ENCODE measurements at places on chromosomes 5 and 9.
A peak's percentile ranks its signal among the peaks of the same experiment; 100 is the strongest.

DNA sequence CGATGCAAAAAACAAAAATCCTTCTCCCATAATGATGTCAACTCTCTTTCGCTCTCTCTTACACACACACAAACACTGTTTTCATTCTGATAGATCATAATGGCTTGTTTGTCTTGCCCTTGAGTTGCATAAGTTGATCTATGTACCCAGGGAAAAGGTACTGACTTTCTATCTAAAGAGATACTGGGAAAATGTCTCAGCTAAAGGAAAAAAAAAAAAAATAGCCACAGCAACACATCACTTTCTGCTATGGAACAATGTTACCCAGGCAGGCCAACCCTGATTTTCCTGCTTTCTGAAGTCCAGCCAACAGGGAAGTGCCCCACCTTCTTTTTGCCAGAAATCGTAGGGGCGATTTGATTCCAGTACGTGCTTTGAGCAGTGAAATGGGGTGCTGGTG lies 212.6 kb upstream of the ACTBL2 start:
- DNase-seq: no peak

DNA sequence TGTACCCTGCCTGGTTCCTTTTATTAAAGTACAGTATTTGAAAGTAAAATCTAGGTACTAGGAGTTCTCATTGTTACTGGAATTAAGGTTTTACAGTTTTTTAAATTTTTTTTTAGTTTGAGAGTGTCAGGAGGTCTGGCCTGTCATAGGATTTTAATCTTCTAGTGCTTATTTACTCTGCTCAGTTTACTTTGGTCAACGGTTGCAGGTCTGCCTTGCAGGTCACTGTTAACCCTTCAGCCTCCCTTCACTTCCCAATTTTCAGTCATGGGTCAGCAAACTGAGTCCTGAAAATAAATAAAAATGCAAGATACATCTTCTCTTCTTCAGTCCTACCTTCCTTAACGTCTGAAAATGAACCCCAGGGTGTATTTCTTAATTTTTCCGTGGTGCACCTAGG lies 18.8 kb upstream of the PTBP3 start:
- DNase-seq: no peak

DNA sequence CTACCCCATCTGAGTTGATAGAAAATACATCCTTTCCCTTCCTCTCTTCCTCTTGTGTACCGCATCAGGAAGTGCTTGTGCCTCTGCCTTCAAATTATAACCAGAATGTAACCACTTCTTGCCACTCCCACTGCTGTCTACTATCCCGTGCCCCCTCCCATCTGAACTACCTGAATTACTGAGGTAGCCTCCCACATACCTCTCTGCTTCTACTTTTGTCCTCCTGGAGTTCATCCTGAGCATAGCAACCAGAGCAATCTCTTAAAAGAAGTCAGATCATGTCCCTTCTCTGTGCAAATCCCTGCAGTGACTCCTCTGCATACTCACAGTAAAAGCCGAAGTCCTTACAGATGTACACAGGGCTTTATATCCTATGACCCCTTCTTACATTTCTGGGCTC lies 23.0 kb downstream of the SV2C start:
- DNase-seq: no peak

DNA sequence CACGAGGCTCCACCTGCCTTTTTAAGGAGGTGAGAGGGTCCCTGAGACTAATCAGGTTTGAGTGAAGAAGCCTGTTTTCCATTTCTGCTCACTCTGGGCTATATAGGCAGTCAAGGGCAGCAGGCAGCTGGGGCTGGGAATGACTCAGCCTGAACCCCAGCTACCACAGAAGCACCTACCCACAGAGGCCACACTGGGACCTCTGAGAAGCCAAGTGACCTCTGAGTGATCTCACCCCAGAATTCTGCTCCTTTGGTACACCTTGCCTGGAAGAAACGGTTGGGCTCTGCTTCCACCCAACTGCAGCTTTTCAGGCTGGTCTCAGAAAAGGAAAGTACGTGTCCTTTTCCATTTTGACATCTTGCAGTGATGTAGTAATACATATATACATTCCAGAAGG lies 6.8 kb downstream of the FAM219A start:
- DNase-seq: no peak

DNA sequence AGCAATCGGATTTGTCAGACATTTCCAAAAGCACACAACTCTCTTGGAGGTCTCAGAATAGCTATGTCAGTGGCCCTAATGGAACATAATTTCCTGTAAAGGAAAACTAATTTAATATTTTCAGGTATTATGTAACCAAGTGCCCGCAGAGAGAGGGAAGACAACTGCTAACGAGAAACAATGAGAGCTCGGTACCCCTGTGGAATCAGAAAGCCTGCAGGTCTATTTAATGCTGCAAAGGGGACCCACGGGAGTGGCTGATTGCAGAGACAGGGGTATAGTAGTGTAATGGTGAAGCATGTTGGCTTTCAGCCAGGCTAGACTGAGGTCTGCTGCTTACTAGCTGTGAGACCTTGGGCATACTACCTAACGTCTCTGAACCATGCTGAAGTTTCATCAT lies 508.1 kb upstream of the BRINP1 start:
- no peak for DNase-seq

DNA sequence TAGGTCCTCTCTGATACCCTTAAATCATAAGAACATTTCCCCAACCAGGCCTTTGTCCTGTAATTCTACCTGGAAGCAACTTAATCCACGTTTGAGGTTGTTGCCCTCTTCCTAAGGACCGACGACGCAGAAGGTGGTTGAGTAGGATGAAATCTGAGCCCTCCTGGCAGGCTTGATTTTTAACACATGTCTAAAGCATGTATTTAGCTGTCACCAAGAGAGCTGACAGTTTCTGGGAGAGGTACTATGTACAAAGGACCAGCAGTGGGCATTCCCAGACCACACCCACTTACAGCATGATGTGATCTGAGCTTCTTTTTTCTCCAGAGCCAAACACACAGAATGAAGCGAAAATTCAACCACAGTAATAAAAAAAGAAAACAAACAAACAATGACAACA lies 260.9 kb downstream of the SH3GL2 start:
- no peak for DNase-seq

DNA sequence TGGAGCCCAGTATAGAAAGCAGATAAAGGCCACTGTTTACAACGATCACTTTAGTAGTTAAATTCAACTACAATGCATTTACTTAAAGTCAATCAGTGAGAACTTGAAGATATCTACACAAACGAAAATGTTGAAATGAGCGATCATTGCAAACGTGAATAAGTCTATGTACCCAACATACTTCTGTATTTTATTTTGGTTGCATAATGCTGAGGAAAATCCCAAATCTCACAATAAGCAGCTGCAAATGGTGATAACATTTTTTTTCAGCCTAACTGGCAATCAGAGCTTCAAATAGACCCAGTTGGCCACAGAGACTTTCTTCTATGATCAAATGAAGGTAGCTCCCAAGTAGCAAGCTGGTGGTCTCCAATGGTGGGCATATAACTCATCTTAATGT lies 32.1 kb downstream of the PDGFRB start:
- DNase-seq: no peak

- DNase-seq: no peak
Measured at GRCh38 chr5:173204185-173204979, 30.6 kb downstream of the NKX2-5 start.

DNA sequence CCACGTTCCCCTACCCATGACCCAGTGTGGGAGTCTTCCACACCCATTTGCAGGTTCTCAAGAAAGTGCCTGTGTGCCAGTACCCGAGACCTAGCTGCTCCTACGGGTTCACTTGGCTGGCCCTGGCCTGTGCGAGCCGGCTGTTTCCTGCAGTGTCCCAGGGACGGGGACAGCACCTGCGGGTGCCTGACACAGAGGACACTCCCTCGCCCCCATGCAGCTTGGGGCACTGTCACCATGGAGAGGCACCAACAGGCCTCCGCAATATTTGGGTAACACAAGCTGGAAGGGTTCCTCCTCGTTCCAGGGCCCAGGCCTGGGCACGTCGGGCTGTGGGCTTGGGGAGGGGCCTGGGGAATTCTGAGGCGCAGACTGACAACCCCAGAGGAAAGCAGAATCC lies 41.4 kb downstream of the DUSP1 start:
- no peak for DNase-seq

GRCh38 chr9:34065541-34065940 lies 16.9 kb upstream of the UBAP2 start:
- no peak for DNase-seq

GRCh38 chr5:169390265-169390664 lies 89.3 kb upstream of the SLIT3 start:
- DNase-seq: no peak

DNA sequence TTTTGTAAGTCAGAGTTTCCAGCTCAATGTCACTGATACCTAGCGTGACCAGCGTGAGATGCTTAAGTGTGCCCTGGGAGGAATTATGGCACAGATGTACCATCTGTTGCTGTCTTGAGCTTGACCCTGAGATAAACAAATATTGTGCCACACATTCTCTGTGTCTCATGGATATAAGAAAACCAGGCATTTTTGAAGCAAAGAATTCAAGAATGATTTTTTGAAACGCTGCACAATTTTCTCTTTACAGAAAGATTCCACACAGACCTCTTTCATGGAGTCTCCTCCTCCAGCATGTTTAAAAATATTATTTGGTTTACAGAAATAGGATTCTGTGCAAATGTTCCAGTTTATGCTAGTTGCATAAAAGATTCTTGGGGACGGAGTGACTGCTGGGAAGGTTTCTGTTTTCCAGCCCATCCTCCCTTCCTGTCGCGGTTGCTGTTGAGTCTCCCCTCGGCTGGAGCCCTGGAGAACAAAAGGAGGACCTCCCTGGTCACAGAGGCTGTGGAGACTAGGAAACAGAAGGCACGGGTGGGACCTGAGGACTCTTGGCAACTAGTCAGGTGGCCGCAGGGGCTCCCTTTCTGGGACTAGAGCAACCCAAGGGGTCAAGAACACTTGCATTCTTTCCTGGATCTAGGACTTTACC lies 120.8 kb downstream of the RASGRF2 start:
- no peak for DNase-seq

GRCh38 chr5:68739752-68740151 lies 354.1 kb upstream of the SLC30A5 start:
- no peak for DNase-seq

DNA sequence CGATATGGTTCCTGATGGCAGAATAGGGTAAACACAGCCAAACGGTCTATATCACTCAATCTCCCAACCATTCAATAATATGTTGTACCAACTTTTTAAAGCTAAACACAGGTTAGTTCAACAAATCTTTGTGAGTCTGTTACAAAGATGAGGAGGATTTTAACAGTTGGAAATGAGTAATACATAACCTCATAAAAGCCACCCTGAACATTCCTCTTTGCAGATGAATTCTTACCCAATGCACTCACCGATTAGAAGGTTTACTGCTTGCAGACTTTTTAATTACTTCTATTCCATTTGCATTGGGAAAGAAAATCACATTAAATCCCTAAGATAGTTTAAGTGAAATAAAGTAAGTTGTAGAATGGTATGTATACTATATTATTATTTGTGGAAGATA lies 23.3 kb upstream of the TRMT10B start:
- DNase-seq: no peak

DNA sequence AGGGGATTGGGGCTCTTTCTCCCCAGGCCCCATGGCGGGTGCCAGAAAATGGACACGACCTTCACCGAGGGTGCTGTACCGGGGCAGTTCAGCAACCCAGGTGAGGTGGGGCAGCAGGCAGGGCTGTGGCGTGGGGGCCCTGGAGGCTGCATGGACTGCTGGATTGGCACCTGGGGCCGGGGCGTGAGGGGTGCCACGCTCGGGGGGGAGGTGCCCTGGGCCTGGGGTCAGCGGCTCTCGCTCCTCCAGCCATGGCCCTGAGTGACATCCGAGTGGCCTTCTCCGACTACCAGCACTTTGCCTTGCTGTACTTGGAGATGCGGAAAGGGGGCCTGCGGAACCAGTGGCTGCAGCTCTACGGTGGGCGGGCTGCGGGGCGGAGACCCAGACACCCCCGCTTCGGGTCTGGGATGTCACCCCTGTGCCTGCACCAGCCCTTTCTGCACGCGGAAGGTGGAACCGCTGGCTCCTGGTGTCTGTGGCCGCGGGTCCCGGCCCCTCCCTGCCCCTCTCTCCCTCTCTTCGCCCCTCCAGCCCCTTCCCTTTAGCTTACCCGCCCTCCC lies 1.8 kb downstream of the LCNL1 start:
- no peak for DNase-seq

- no peak for DNase-seq
Measured at GRCh38 chr9:110157823-110158664, 49.9 kb downstream of the C9orf152 start.

GRCh38 chr5:73947906-73948640 lies 322.1 kb downstream of the ARHGEF28 start:
- no peak for DNase-seq

DNA sequence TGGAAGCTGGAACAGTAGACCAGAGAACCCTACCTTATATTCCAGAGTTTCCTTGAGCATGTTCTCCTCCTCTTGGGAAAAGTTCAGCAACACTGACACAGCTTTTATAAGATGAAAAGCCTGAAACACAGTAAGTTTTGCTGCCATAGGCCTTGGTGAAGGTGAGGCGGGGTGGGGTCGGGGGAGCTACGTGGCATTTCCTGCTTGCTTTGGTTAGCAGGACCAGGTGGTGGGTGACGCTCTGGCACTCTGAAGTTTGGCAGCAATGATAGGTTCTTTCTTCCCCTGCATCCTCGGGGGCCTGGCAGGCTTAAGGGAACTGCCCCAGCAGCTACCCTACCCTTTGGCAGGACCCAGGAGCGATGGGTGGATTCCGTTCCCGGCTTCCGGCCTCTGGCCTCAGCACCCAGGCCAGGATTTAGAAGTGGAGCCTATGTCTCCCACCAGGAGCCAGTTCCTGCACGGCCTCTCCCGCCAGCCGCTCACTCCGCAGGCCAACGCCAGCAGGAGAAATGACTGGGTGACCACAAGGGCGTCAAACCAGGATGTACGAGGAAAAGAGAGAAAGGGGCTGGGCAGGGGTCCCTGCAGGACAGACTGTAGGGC lies 19.3 kb downstream of the ARPC5L start:
- no peak for DNase-seq

DNA sequence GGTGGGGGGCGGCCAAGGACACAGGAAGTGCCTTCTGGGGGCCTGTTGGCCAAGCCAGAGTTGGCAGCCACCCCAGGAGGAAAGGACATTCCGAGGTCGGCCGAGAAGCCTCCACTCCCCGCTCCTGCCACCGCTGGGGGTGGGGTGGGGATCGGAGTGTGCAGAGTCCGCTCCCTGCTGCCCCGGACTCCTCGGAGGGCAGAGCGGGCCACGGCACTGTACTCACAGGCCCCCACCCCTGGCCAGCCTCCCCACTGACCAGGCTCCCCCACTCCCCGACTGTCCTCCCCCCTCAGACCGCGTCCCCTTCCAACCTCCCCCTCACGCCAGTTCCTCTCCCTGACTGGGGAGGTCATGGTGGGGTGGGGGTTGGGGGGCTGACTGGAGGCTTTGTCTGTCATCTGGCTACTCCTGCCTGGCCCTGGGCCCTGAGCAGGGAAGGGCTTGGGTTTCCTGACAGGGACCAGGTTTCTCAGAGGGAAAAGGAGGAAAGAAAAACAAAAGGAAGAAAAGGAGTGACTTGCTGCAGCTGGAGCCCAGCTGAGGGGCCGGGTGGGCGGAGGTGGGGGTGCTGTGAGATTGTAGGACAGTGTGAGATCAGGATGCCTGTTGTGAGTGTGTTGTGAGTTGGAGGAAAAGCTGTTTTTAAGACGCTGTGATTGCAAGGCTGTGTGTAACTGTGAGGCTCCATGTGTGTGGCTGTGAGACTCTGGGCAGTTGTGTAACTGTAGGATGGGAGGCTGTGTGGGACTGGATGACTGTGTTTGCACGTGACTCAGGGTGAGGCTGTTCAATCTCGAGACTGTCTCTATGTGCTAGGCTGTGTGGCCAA lies 29.7 kb downstream of the CNTFR start:
- DNase-seq: no peak

- DNase-seq: no peak
Measured at GRCh38 chr5:81768935-81769452, 18.1 kb upstream of the SSBP2 start.

- peak; percentile 10 for DNase-seq
Measured at GRCh38 chr5:96752341-96753016, 55.3 kb downstream of the ERAP1 start.

Measured in stimulated activated CD4-positive, alpha-beta T cell treated with anti-CD3 and anti-CD28 coated beads, Interleukin-15, amount 100 ng/mL, for 48 hours (primary cell).